ENCODE measurements at places on chromosomes 5 and 9. TPM values are rescaled to one million over a fixed set of nuclear protein-coding genes. Genes with fewer than 3 reads are reported as not detected.

Gene GMCL2
- not detected for total RNA-seq

Gene PROP1
- not detected for total RNA-seq

Gene SV2C
- total RNA-seq: 0.20 TPM

Gene DPM2
- total RNA-seq: 51.4 TPM

Gene MSX2
- not detected for total RNA-seq

Gene OTP
- not detected for total RNA-seq

DNA sequence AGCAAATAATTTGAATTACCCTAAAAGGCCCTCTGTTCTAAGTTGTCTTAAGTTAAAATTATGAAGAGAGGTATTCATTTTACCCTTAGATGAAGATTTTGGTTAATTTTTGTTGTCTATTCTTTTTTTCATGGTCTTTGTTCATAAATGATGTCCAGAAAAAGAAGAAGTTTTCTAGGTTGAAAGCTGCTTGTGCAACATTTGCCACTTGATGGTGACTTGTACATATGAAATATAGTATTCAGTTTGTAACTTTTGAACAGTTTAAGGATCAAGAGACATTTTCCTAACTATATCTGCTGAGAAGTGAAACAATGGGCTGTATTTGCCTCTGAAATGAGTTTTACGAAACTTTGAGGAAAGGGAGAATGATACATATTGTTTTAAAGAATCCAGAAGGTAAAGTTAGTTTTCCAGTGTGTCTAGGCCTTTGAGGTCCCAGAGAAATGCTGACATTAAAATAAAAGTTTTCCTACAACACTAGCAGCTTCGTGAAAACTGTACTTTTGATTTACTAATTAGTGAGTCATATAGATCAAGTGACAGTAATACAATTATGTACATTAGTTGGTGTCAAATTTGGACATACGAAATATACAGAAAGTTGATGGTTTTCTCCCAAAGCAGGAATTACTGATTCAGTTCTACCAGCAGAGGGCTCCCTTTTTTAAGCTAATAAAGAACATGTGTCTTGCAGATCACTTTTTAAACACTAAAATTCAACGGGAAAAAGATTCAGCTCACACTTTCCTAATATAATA, 70.5 kb downstream of the PIK3R1 start:
- no peak for DNase-seq

- DNase-seq: no peak
These were observed 14.0 kb downstream of the PDGFRB start for GRCh38 chr5:150141544-150142184.

- no peak for DNase-seq
These were observed 158.5 kb upstream of the CLINT1 start for GRCh38 chr5:158017469-158017868.

DNA sequence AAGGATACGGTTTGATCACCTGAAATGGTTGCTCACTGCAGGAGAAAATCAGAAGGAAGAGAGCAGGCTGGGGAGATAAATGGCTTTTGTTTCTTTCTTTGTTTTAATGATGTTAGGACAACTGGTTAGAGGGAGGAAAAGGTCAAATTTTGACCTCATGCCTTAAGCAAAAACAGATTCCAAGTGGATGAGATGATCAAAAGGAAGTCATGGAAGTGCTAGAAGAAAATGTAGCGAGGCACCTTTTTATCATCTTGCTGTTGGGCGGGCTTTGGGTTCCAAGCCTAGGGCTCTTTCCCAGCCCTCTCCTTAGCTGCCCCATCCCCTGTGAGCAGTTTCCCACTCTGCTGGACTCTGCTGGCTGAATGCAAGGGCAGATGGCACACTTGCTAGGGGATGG, 127.9 kb downstream of the ADAMTS2 start:
- no peak for DNase-seq

DNA sequence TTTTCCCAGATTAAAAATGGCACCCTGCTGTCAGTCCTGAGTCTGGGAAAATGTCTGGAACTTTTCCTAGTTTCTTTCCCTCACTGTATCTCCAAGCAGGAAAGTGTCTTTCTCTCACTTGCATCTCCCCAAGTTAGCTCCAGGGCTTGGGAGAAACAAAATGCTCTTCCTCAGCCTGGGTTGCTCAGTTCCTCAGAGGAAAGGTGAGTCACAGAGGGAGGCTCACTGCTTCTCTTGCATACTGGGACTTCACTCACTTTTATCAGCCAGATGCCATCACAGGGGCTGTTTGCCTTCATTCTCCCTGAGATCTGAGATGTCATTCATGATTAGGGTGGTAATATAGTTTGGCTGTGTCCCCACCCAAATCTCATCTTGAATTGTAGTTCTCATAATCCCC, 519.9 kb downstream of the SEMA5A start:
- no peak for DNase-seq

GRCh38 chr5:74257060-74257527, 383.4 kb downstream of the ENC1 start:
- DNase-seq: no peak

- no peak for DNase-seq
These were observed 30.9 kb upstream of the BARHL1 start for GRCh38 chr9:132551556-132551955.

GRCh38 chr5:149485655-149486615, 65.3 kb downstream of the CSNK1A1 start:
- no peak for DNase-seq

DNA sequence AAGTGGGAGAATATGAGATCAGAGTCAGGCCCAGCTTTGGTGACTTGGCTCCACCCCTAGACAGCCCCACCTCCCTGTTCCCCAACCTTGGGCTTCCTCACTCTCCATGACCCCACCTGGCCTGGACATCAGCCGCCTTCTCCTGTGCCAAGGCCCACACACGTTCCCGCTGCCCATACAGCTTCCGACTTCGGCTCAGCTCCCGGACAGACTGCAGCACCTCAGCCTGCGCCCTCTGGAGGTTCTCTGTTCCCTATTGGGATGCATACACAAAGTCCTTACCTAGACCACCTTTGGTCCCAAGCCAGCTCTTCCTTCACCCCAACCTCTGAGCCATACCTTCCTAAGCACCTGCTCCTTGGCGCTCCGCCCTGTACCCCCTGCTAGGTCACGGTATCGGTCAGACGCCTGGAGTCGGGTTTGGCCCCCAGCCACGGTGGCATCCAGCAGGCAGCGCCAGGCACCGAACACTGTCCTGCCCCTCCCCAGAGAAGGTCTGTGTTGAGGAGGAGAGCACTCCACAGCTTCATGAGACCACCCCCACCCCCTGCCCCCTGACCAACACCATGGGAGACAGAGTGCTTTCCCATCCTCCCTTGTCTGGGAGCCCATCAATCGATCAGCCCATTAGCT, 2.0 kb downstream of the FCHSD1 start:
- no peak for DNase-seq

DNA sequence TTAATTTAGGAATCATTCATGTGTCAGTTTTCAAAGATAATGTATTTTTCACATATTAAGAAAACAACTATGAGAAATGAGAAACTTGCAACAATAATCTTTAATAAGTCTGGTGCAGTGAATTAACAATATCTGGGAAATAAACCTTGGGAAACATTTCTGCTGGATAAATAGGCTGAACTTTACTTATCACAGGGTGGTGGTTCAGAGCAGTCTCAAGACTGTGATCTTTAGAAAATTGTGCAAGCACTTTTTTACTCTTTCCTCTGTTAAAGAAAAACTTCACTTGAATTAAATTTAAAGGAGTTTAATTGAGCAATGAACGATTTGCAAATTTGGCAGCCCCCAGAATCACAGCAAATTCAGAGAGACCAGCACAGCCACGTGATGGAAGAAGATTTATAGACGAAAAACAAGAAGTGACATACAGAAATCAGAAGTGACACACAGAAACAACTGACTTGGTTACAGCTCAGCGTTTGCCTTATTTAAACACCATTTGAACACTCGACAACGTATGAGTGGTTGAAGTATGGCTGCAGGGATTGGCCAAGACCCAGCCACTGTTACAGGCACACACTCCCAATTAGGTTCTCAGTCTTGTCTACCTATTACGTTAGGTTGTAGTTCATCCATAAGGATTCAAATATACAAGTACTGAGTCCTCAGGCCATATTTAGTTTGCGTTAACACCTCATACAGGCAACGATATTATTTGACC, 631.9 kb downstream of the SLCO4C1 start:
- DNase-seq: no peak

GRCh38 chr5:77239126-77239741, 28.8 kb downstream of the PDE8B start:
- DNase-seq: no peak

- DNase-seq: no peak
These were observed 295.5 kb upstream of the SMC2 start for GRCh38 chr9:103798620-103799019.

- DNase-seq: no peak
These were observed 9.5 kb downstream of the ASS1 start for GRCh38 chr9:130454096-130454811.

GRCh38 chr5:82176115-82176814, 101.9 kb downstream of the RPS23 start:
- no peak for DNase-seq

DNA sequence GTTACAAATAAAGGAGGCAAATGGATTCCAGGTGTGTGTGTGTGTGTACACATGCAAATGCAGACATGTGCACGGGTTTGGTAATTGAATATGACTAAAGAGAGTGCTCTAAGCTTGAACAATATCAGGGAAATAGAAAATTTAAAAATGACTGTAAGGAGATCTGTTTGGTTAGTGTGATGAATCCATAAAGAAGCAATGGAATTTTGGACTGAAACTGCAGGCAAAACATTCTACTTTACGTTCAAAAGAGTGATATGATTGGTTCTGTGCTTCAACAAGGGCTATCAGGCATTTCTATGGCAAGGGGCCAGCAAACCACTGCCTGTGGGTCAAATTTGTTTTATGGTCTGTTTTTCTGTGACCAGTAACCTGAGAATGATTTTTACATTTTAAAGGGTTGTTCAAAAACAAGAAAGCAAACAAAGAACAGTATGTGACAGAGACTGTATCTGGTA, 332.8 kb upstream of the KLF9 start:
- no peak for DNase-seq

All from activated CD8-positive, alpha-beta memory T cell treated with anti-CD3 and anti-CD28 coated beads, Interleukin-2, amount 10 ng/mL, durations not matched to agents 7 days and 5 days (primary cell).